Spleen (tissue), 13 donors: ENCODE measurements at places on chromosomes 1 and 21.

- no peak for DNase-seq
These were observed 105.7 kb downstream of the AK5 start for GRCh38 chr1:77387553-77387952.

- no peak for DNase-seq
These were observed 163.2 kb upstream of the COL6A1 start for GRCh38 chr21:45818276-45818903.

- DNase-seq = no peak
These were observed 32.1 kb downstream of the EDARADD start for GRCh38 chr1:236426215-236426614.

GRCh38 chr1:206674745-206675175, 9.9 kb upstream of the MAPKAPK2 start:
- no peak for DNase-seq

GRCh38 chr21:44890338-44890931, 16.9 kb upstream of the PTTG1IP start:
- peak; percentile 69 for DNase-seq

DNA sequence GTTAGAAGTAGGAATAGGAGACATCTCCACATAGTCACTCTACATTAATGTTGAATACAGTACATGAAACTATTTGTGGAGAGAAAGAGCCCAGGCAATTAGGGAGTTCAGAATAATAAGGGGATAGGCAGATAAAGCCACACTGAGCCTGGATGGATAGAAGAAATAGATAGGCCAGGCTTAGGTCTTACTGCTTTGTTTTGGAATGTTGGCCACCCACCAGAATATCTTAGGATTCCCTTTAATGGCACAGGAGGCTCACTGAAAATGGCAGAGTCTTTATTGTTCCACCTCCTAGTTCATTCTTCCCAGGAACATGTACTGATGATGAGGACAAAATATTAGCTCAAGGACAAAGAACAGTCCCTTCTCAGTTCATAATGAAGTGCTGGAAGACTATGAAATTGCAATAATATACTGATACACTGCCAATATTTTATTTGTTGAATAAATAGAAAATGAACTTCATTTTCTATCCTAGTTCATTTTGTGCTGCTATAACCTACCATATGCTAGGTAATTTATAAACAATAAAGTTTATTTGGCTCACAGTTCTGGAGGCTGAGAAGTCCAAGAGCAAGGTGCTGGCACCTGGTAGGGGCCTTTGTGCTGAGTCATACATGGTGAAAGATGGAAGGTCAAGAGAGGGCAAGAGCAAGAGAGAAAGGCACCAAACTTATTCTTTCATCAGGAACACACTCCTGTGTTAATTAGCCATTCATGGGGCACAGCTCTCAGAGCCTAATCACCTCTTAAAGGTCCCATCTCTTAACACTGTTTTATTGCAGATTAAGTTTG, 87.3 kb downstream of the TBX15 start:
- no peak for DNase-seq

- DNase-seq = no peak
These were observed 14.7 kb downstream of the LYPD8 start for GRCh38 chr1:248740876-248741275.

DNA sequence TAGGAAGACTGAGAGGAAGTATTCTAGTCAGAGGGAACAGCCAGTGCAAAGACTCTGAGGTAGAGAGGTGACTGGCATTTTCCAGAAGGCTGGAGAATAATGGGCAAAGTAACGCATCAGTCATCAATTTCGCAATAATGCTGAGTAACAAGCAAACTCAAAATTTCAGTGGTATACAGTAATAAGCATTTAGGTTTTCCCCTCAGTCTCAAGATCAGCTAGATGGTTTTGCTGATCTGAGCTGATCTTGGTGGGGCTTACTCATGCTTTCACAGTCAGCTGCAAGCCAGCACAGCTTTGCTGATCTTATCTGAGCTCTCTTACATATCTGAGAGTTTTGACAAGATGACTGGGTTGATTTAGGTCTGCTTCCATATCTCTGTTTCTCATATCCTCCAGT, 108.7 kb downstream of the TSEN15 start:
- DNase-seq = no peak

DNA sequence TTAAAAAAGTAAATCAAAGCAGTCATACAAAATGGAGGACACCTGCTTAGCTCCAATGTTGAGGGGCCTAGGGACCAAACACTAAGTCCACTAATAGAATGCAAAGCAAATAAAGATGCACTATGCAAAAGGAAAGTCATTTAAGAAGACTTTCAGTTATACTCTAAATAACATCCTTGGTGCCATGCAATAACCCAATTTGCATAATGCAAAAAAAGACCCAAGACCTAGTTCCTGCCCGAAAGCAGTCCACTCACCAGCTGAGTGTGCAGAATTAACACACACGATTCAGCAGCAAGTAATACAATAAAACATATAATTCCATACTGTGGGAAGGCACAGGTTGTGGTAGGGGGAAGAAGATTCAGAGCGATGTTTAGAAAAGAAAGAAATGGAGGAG, 101.8 kb downstream of the TGFBR3 start:
- DNase-seq = no peak

DNA sequence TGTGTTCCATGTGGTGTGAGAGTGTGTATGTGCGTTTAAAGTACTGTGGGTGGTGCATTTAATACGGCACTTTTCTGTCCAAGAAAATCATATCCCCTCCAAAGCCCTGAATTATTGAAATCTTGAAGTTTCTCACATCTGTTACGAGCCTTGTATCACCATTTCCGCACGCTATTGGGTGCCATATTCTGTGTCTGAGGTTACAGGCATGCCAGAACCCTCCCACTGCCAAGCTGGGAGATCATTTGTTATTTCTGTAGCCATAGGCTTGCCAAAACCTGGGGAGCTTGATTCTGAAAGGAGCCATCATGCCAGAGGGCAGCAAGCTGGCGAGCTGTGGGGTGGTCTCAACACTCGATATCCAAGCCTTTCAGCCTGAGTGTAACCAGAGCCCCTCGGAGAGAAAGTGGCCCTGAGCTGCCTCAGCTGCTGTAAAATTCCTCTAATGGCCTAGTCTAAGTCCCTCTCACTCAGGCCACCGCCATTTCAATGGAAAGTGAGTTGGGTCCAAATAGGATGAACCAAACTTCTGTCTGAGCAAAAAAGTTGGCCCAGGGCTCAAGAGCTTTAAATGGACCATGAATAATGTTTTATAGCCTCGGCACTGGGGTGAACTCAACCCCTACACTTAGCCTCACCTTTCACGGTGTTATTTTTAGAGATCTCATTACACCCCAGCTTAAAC, 298.4 kb upstream of the DUSP10 start:
- DNase-seq = no peak

GRCh38 chr1:4656533-4657140, 2.2 kb downstream of the AJAP1 start:
- no peak for DNase-seq

DNA sequence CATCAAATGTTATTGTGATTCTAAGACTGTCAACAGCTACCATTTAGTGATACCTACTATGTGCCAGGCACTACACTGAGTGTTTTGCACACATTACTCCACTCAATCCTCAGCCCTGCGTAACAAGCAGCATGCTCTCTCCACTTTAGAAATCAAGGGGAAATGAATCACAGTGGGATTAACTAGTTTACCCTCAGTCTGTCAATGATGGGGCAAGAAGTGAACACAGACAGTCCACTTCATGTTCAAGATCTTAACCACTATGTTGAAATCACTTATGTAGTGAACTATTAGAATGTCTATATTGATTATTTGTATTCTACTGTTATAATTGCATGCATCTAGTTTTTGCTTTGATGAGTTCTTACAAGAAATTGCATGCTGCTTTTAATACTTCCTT, 165.3 kb downstream of the LTN1 start:
- DNase-seq = no peak

- DNase-seq = no peak
These were observed 51.7 kb upstream of the DUSP10 start for GRCh38 chr1:221793439-221794078.

- no peak for DNase-seq
These were observed 64.6 kb upstream of the FMN2 start for GRCh38 chr1:240027059-240027462.

- DNase-seq = no peak
These were observed 8.9 kb downstream of the SIPA1L2 start for GRCh38 chr1:232621050-232621449.

DNA sequence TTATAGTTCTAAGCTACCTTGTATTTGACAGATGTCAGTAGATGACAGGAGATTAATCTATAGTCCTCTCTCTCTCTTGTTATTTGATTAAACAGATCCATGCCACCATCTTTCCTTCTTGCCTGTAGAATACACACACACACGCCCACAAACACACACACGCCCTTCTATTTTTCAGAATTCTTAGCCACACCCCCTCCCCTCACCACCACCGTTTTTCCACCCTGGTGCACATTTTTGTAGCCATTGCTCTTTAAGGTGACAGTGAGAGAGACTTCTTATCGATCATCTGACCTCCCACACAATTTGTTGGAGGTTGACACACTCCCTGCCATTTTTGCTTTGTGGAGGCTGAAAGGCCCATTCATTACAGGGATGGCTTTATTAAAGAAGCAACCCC, 123.2 kb downstream of the NTNG1 start:
- no peak for DNase-seq

GRCh38 chr1:89844241-89844807, 23.5 kb downstream of the LRRC8D start:
- no peak for DNase-seq

- peak; percentile 57 for DNase-seq
These were observed 13.0 kb downstream of the LSS start for GRCh38 chr21:46215436-46216131.

- DNase-seq = no peak
These were observed 8.8 kb downstream of the NOL9 start for GRCh38 chr1:6545276-6546112.

GRCh38 chr21:34737115-34737514, 68.3 kb downstream of the CLIC6 start:
- DNase-seq = no peak

DNA sequence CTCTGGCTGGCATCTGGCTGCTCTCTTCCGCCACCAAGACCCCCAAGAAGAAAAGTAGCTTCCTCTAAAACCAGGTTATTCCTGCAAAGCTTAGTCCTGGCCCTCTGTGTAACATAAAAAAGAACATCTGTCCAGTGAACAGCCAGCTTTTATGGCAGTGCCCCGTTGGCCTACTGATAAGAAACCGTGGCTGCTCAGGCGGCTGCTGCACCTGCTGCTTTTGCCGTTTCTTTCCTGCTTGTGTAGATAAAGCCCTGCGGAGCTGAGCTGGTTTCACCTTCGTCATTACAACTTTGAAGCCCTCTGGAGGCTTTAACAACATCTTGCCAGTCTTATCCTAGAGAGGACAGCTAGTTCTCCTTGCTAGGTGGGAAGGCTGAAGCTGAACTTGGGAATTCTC, 20.5 kb downstream of the ELAPOR1 start:
- no peak for DNase-seq

- no peak for DNase-seq
These were observed 12.5 kb downstream of the DBT start for GRCh38 chr1:100237091-100237490.

GRCh38 chr1:80769208-80769750, 1031.5 kb upstream of the ADGRL2 start:
- no peak for DNase-seq

GRCh38 chr1:31327381-31327780, 30.5 kb downstream of the ZCCHC17 start:
- no peak for DNase-seq

DNA sequence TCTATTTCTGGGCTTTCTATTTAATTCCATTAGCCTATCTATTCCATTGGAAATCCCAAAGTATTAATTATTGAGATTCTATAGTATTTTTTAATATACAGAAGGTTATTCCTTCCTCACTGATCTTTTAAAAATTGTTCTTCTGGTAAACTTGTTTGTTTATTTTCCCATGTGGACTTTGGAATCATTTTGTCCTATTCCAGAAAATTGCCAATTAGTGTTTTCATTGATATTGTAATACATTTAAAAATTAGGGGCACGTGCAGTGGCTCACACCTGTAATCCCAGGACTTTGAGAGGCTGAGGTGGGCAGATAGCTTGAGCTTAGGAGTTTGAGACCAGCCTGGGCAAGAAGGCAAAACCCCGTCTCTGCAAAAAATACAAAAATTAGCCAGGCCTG, 8.4 kb upstream of the TLCD4 start:
- DNase-seq = no peak

- peak; percentile 27 for DNase-seq
These were observed 2.9 kb upstream of the CLIC4 start for GRCh38 chr1:24742090-24742938.

DNA sequence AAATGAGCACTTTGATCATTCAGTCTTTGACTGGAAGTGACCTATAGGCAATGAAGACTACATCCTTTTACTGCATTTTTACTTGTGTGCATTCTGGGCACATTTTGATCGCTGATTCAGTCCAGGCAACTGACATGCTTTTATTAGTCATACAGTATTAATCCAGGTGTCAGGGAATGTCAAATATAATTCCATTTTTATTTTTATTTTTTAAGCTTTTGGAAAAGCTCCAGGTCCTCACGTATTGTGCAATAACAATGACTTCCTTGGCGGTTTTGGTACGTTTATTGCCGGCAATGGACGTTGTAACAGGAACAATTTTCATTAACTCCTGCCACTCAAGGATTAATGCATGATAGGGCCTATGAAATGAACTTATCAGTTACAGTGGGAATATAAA, 302.6 kb upstream of the PTBP2 start:
- DNase-seq = no peak
